ENCODE measurements at places on chromosomes 7 and 10. TPM values are rescaled to one million over a fixed set of nuclear protein-coding genes. Genes with fewer than 3 reads are reported as not detected.

The JAKMIP3 gene
- 0.45 TPM for polyA plus RNA-seq

The ST8SIA6 gene
- polyA plus RNA-seq = 3.0 TPM

The ENO4 gene
- 1.1 TPM for polyA plus RNA-seq

The ACTL6B gene
- 2.9 TPM for polyA plus RNA-seq

The ACTR1A gene
- 56.6 TPM for polyA plus RNA-seq

The VAX1 gene
- not detected for polyA plus RNA-seq

The ZNF746 gene
- polyA plus RNA-seq = 13.1 TPM

The FBXL13 gene
- polyA plus RNA-seq = 0.70 TPM

DNA sequence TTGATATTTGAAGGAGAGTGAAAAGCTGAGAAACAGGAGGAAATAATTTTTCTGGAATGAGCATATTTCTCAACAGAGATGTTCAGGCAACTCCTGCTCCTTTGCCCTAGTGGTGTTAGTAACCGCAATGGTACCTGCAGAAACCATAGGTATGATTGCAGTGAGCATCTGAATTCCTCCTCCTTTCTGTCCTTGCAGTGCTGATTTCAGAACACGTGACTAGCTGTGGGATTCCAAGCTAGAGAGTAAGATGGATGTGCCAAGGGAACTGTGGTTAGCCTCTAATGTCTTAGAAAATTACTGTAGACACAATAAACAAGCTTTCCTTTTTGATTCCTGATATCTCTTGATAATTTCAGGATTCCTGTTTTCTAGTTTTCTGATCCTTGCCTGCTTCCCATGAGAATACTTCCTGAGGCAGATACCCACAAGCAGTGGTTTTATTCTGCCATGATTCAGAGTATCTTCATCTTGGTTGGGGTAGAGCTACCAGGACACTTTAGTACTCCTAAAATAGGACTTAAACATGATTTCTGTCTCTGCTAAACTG lies 27.5 kb downstream of the LRGUK start:
- no peak for DNase-seq

- DNase-seq = no peak
Observed at GRCh38 chr7:118079369-118079768, 104.6 kb upstream of the LSM8 start.

DNA sequence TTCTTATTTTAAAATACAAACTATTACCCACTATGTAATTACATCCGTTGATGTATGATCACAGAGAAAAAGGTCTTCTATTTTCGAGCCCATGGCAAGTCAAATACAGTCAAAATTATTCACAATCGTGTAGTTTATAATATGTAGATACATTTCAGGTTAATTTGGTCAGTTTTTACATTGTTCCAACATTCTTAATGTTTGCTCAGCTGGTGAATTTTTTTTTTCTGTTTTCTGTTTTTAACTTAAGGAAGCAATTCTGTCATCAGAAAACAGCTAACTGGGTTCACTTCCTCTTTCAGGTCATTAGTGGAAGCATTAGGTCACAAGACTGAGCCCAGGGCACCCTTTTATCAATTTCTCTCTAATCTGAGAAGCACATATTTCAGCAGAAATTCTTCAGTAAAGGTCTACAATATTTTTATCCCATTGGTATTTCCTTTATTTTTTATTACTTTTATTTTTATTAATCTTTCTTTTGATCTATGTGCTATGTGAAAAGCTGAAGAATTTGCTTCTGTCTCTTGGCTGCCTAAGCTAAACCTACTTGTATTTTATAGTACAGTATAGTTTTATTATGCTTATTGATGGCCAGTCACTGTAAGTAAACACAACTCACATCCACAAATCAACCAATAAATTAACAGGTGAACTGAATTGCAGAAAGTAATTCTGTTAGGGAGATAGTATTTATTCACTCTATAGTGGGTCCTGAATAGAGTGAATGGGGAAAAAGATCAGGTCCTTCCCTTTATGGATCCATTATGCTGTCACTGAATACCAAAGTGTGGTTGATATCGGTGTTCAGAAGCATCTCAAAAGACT lies 84.6 kb downstream of the ICA1 start:
- DNase-seq = peak; percentile 33

GRCh38 chr10:84593506-84593905 lies 265.1 kb downstream of the CCSER2 start:
- DNase-seq = no peak

- DNase-seq = no peak
Observed at GRCh38 chr10:62399211-62399610, 25.0 kb downstream of the ZNF365 start.

DNA sequence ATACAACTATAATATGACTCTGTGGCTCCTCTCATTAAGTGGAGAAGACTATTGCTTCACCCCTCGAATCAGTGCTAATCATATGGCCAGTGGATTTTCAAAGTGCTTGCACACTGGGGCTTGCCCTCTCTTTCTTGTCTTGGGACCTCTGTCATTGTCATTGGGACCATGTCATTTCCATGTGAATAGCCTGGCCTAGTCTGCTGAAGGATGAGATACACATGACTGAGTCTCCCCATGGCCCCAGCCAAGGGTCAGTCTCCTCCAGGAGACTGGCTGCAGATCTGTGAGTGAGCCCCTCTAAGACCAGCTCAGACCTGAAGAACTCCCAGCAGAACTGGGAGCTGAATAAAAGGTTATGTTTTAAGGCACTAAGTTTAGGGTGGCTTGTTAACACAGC lies 39.5 kb downstream of the PKD1L1 start:
- DNase-seq = no peak

DNA sequence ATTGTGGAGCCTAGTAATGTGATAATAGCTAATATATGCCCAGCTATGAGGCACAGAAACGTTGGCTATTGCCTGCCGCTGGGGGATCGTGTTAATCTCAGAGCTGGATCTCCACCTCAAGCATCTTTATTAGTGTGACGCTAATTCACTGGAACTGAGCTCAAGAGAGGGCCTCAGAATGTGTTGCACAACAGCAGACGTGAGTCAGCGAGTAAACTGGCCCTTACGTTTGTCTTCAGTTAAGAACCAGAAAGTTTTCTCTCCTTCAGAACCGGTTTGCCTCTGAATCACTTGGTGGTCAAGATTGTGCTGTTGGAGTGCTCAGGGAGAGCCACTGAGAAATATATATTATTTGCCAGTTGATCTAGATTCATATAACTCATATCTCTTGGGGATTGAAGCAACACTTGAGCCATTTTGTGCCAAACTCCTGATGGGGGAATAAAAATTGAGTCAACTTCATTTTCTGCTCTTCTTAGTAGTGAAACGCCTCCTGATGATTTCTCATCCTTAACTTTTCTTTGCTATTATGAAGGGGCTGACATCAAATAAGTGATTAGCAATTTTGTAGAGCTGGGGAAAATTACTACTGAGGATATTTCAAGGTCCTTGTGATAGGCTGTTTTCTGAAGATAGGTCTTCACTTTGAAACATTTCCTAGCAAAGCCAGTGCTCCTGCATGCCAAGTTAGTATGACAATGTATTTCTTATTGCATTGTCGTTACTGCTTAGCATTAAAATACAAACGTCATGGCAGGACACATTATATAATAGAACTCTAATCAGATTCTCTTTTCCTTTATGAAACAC lies 22.3 kb downstream of the BZW2 start:
- DNase-seq = peak; percentile 93

GRCh38 chr10:1057106-1057657 lies 997 bp downstream of the WDR37 start:
- DNase-seq = no peak

DNA sequence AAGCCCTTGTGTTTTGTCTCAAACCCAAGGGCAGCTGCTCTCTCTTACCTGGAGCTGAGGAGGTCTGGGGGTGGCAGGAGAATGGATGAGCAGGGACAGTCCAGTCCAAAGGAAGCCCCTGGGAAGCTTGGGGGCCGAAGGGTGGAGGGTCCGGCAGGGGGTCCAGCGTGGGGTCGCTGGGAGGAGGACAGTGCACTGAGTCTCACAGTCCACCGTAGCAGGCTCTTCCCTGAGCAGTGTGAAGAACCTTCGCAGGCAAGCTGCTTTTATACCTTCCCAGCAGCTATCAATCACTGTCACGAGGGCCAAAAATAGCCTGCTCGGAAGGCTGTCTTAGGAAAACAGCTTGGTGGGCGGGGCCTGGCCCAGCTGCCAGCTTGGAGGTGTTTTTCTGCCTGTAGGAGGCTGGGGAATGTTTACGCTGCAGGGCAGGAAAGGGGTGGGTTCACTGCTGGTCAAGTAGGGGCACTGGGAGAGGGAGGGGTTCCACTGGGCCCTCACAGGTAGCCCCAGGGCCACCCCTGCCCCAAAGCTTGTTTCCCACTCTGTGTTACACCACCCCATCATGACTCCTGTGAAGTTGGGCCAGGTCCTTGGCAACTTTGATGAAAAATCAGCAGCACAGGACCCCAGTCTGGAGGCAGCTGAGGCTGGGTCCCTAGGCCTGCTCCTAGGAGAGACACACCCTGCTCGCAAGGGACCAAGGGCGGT lies at the start of gene DEPP1:
Gene DEPP1, minus strand, starts transcription at position 240 of the 711 bp plus-strand sequence. CDS start 779 bp downstream, outside the sequence.
- peak; percentile 96 for DNase-seq

- DNase-seq = no peak
Observed at GRCh38 chr10:33034931-33035330, 76.9 kb upstream of the ITGB1 start.

GRCh38 chr10:31073996-31074721 lies 42.5 kb upstream of the ZNF438 start:
- no peak for DNase-seq

DNA sequence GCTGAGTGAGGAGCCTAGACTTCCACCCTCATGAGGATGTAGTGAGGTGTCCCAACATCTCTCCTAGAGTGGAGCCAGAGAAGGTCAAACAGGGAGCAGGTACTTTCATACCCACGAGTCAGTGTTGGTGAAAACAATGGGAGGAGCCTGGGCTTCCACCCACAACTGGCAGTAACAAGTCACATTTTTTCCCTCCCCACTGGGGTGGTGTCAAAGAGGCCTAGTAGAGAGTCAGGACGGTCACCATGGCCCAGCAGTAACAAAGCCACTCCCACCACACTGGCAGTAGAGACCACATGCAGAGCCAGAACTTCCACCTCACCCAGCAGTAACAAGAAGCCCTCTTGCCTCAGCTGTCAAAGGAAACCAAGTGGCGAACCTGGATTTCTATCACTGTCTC lies 280.2 kb upstream of the IMMP2L start:
- no peak for DNase-seq

All from large intestine (tissue), 12 donors.